ENCODE measurements at places on chromosomes 2 and 18. TPM values are rescaled to one million over a fixed set of nuclear protein-coding genes. Genes with fewer than 3 reads are reported as not detected.

Gene HOXD13
- total RNA-seq, result 0.34 TPM

Gene GREB1L
- total RNA-seq, result 2.3 TPM

Gene CDKL4
- total RNA-seq, result not detected

Gene C2orf72
- 4.5 TPM for total RNA-seq

Gene IL36A
- total RNA-seq, result not detected

Gene CLK1
- total RNA-seq, result 39.7 TPM

Gene SLC20A1
- total RNA-seq, result 141 TPM

Gene PROKR1
- total RNA-seq, result not detected

Gene TACR1
- total RNA-seq, result 0.09 TPM

Gene RGPD3
- total RNA-seq, result 0.19 TPM

Gene SOX11
- not detected for total RNA-seq

Gene FAM228A
- total RNA-seq, result not detected

Gene CHRND
- total RNA-seq, result not detected

Gene TMEM17
- total RNA-seq, result 5.1 TPM

Gene LRRTM1
- total RNA-seq, result not detected

Gene SLC5A7
- total RNA-seq, result not detected

Gene WNT10A
- total RNA-seq, result not detected

Gene TWIST2
- 18.6 TPM for total RNA-seq

Gene NEURL3
- total RNA-seq, result 1.7 TPM

Gene TEX44
- total RNA-seq, result not detected

Gene SLC14A1
- total RNA-seq, result not detected

Gene DSC3
- total RNA-seq, result 1.8 TPM

Gene MGAT5
- total RNA-seq, result 16.0 TPM

Gene CFAP65
- total RNA-seq, result 0.14 TPM

All from A549 treated with CpdA at 1 μM for 4 hours (cell line).